GM19239 (cell line): ENCODE measurements at places on chromosomes 4 and X.

DNA sequence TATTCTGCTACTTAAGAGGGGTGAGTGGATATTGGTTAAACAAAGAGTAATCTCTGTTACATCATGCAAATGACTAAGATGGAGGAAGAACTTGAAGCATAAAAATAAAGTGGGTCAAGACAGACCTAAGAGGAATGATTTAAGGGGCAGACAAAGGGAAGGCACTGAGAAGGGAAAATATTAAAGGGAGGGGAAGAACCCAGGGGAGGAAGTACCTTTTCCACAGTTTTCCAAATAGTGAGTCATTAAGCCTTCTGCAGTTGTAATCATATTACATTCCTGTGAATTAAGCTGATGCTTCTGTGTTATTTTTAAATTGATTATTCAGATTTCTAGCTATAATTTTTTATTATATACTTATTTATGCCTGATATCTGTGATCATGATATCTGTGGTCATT lies 253.3 kb downstream of the CENPC start:
- DNase-seq, result no peak

- no peak for DNase-seq
Measured at GRCh38 chrX:154908821-154909220, 22.7 kb downstream of the F8A1 start.

DNA sequence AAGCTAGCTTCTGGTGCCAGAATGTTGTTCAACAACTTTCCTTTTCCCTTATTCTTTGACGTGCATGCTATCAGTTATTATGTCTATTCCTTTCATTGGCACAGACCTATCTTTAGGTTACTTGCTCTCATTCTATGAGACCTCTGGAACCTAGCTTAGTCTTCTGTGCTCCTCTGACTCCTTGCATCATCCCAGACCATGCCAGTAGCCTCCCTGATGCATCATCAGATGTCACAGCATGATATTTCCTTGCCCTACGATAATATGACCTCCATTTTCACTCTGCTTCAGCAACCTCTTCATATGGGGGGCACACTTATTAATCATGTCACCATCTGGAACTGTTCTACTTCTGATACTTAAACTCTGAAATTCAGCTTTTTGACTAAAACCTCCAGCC lies 37.2 kb downstream of the CLCN5 start:
- DNase-seq, result no peak

- no peak for DNase-seq
Measured at GRCh38 chrX:150990910-150991309, 7.8 kb downstream of the HMGB3 start.

DNA sequence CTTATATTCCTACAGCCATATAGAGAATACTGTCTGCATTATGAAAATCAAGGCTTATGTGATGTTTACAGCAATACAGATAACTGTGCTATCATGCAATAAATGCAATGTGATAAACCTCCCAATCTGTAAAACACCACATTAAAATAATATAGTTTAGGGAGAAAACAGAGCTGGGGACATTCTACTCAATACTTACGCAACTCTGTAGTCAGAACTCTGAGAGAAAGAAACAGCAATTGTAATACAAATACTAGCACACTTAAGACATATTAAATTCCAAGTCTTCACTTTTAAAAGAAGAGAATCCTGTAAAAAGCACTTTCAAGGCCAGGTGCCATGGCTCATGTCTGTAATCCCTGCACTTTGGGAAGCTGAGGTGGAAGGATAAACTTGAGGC lies 61.4 kb downstream of the ANKRD17 start:
- DNase-seq, result no peak

- no peak for DNase-seq
Measured at GRCh38 chrX:13816643-13817627, at the start of gene GPM6B. Gene GPM6B (minus strand): TSS chrX:13817093. CDS start chrX:13816904, 189 bp downstream.

DNA sequence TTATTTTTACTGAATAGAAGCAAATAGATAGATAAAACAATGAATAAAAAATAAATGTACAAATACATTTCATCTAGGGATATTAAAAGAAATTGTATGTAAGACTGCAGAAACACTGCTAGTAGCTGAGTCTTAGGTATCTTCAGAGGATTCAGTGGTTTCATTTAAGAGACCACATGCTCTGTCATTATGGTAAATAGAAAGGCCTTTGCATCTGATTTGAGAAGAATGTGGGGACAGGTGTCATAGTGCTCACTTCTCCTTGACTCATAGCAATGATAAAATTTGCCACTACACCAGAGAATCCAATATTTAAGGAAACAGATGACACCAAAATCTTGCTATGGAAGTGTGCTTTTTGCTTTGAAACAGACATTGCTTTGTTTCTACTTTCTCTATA lies 59.8 kb upstream of the PPP1R2C start:
- DNase-seq, result no peak

- no peak for DNase-seq
Measured at GRCh38 chrX:100745806-100746537, 14.1 kb upstream of the SYTL4 start.

GRCh38 chr4:125891597-125892258 lies 577.0 kb downstream of the FAT4 start:
- DNase-seq, result no peak

DNA sequence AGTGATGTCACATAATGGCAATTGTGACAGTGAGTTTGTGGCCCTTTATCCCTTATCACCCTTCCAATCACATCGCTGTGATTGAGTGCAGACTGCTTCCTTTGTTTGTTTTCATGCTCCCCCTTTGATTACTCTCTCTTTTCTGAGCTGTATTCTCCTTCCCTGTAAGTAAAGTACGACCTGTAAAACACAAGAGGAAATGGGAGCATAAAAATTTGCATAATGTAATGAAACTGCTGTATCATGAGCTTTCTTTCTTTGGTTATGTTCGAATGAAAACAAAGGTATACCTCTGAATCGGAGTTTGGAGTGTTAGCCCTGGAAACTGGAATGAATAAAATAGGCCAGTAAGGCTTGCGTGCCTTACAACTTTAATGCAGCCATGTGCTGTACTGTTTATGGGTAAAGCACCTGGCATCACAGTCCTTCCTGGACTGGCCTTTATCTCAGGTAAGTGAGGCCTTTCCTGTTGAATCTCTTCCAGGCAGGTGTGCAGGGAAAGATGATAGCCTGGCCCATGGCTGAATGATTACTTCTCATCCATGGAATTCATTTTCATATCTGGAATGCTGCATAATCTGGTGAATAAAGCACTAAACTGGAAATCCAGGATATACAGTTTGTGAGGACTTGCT lies 26.6 kb upstream of the HS3ST1 start:
- DNase-seq, result no peak

DNA sequence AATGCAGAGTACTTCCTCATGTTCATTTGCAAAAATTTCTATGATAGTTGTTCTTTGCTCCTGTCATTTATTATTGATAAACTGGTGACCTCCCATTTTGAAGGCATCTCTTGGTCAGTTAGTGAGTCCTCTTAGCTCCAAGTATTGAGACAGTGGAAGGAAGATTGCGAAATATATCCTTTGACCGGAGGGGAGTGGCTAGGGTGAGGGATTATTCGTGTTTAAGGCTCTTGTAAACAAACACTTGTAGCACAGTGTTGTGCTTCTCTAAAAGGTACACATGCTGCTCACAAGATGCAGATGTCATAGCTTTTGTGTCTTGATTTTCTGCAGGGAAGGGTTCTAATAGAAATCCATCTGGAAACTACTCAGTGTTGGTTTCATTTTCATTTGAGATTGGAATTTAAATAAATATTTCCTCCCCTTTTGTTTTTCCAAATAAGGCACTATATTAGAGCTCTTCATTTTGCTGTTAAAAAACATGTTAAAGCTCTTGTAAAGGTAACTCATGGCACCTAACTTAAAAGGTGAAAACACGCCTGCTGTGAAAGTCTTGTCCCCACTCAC lies 21.8 kb downstream of the TXLNG start:
- no peak for DNase-seq

DNA sequence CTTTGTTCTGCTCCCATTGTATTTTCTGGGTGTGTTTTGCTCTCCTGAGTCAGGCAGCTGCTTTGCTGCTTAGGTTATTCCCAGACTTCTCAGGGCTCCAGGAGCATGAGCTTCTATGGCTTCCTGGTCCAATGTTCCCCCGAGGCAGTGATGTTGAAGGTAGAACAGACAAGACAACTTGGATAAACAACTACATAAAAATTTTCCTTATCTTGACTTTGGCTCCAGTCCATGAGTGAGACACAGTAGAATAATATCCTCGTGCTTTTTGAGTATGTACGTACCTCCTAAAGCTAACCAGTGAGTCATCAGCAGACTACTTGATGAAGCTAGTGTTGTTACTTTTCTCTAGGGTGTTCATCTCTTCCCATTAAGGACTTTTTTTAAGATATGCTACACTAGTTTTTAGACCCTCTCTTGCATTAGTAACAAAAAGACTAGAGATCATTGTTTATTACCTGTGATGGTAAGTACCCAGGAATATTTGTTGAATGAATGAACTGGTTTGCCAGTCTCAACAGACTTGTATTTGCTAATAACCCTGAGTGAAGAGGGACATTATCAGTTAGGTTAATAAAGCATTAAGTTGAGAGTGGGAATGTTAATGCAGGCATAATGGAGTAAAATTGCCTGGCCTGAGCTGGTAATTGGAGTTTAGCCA lies 131.9 kb downstream of the FHIP1A start:
- no peak for DNase-seq

DNA sequence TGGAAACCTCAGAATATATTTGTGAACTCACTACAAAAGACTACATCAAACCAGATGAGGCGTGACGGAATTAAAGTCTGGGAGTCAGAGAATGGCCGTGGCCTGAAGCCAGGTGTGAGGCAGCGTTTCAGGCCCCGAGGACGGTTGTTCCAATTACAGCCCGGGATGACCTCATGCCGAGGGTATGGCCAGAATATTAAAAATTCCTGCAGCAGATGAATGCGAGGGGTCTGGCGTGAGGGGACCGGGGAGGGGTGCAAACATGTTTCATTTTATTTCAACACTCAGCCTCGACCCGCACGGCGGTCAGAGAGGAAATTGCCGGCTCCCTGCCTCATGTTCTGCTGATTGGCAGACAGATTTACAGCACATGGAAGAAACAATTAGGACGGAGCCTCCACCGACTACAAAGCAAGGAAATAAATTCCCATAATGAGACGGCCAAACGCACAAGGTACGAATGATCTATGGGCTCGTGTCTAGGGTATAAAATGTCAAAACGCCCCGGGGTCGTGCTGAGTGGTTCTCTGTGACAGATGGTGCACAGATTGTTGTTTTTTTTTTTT lies 289.7 kb downstream of the SHOX start:
- DNase-seq, result no peak

DNA sequence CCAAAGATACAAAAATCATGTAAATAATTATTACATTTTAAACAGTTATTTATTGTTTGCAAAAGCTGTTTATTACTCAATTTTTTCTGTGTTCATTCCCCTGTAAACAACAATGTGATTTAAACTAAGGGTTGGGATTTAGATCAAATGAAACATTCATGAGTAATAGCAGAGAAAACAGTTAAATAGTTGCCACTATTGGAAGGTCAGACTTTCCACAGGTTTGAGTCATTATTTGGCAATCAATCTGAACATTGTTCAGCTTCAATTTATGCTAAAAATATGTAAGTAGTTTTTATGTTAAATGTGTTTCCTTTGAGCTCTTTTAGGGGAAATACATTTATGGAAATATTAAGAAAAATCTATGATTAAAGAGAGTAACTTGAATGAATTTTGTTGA lies 144.9 kb downstream of the STIM2 start:
- DNase-seq, result no peak

DNA sequence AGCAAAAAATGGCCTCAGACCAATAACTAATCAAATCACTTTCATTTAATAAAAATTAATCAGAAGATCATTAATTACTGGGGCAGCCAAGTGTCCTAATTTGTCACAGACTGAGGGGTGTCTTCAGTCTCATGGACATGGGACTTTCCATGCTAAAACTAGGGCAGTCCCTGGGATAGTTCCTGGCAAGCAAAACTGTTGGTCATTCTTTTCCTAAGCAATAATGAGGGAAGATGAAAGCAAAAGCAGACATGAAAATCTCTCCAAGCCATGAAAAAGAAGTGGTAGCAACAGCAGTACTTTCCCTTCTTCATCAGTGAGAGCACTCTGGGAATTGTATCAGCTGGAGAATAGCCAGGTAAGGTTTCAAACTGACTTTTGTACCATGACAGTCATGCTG lies 3.7 kb upstream of the ANTXR2 start:
- no peak for DNase-seq

DNA sequence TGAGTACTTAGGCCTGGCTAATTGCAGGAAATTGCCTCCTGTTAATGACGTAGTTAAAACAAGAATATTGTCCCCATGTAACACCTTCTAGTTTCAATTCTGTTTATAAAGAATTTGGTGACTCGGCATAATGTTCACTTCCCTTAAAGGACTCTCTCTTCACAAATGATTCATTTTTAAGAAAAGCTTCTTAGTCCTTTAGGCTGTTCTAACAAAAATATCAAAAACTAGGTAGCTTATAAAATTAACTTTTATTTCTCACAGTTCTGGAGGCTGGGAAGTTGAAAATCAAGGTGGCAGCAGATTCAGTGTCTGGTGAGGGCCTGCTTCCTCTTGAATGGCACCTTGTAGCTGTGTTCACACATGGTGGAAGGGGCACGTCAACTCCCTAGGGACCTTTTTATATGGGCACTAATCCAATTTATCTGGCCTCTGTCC lies 23.8 kb downstream of the COL25A1 start:
- DNase-seq, result no peak

GRCh38 chrX:69291116-69291515 lies 125.9 kb upstream of the PJA1 start:
- DNase-seq, result no peak

DNA sequence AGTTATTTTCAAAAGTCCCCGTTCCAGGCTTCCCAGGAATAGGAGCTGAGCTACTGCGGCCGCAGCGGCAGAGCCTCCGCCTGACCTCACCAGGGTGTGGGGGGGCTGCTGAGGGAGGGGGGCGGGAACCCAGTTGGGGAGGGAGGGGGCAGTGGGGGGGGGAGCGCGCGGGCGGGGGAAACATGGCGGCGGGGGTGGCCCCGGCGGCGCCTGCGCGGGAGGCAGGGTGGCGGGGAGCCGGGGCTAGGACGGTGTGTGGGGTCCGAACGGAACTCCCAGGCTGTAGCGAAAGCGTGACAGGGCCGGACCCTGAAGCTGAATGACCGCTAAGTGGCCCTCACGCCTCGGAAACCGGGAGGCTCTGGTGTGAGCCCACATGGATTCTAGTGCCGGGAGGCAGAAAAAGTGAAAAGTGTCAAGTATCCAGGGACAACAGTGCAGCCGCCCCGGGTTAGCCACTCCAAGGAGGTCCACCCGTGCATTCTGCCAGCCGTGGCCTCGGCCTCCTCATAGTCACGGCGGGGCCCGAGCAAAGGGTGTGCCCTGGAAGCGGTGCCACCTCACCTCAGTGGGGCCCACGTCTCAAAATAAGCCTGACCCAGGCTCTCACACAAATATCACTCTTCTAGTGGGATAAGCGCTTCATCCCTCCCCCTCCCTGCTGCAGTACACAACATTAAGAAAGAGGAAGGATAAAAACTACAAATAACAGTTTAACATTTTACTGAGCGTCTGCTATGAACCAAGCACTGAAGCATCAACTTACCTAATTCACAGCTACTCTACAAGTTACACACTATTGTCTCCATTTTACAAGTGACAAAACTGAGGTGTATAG lies at the start of gene KLHL13:
Gene KLHL13 (minus strand): TSS at position 98 of the 838 bp plus-strand sequence. CDS start 88,337 bp downstream, outside the sequence.
- DNase-seq, result no peak
